ENCODE measurements at places on chromosomes 1 and 21. TPM values are rescaled to one million over a fixed set of nuclear protein-coding genes. Genes with fewer than 3 reads are reported as not detected.

DNA sequence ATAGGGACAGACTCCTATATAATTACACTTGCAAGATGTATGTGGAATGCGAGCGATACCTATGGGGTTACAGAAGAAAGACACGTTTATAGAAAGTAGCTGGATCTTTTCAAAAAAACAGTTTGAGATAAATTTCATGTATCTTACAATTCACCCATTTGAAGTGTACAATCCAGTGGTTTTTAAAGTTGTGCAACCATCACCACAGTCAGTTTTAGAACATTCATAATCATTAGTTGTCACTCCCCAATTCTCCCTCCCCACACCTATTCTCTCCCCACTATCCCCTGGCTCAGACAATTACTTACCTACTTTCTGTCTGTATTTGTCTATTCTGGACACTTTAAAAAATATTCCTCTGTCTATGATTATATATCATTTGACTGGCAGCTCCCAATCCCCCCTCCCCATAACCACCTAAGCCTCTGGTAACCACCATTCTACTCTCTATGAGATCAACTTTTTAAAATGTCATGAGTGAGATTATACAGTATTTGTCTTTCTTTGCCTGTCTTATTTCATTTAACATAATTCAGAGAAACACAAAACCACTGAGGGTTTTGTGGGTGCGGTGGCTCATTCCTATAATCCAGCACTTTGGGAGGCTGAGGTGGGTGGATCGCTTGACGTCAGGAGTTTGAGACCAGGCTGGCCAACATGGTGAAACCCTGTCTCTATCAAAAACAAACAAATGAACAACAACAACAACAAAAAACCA lies 39.1 kb downstream of the MRPS6 start:
- DNase-seq: no peak

The GBP6 gene
- total RNA-seq: not detected

- no peak for DNase-seq
Measured at GRCh38 chr1:219215477-219215876, 41.8 kb downstream of the LYPLAL1 start.

DNA sequence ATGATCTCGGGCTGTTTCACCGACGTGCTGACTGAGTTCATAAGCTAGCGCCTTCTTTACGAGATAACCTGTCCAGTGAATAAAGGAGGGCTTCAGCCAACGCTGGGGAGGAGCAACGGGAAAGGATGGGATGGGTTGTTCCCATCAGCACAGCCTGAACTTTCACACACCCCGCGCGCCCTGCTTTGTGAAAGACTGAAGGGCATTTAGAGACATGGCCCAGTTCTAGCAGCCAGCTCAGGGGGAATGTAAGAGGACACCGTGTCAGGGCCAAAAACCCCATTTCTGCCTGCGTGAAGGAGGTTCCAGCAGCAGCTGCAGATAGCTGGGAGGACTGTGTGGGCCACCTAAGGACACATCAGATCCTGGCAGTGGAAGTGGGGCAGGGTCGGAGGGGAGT lies 255.1 kb upstream of the RAB4A start:
- no peak for DNase-seq

The SH3BGRL3 gene
- total RNA-seq: 52.7 TPM

DNA sequence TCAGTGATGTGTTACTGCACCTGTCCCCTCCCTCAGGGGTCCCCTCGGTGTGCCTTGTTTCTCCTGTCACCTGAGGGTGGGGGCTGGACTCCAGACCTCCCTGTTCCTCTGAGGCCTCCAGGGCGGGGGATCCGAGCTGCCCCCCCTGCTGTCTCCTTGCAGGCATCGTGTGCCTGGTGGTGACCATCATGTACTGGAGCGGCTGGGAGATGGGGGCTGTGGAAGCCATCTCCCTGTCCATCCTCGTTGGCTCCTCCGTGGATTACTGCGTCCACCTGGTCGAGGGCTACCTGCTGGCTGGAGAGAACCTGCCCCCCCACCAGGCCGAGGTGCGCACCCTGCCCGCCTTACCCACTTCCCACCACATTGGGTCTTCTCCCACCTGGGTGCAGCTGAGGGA lies 56.4 kb downstream of the DISP3 start:
- DNase-seq: no peak

DNA sequence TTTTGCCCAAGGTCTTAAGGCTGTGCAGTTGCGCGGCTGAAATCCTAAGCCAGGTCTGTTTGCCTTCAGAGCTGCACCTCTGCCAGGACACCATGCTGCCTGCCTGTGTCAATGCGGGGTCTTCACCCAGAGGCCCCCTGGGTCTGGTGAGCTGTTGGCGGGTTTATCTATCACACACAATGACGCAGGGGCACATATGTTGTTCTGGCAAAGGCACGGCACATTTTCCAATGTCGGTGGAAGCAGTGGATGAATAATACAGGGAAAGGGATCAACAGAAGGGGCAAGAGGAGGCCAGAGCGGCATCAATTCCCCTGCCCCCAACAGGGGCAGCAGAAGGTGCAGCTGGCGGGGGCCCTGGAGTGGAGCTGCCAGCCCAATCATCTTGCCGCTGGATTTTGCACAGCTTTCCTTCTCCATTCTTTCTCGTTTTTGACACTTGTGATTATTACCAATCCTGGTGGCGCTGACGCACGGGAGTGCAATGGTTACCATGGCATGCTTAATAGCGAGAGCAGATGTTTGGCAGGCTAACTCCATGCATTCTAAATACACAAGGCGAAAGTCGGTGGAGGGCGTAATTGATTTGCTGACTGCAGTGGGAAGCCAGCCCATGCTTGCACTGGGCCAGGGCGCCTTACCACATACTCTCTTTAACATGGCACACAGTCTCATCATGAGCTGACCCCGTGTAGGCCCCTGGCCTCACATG lies 45.8 kb upstream of the CYP2J2 start:
- DNase-seq: no peak

The CLDN14 gene
- total RNA-seq: not detected

The GJB5 gene
- total RNA-seq: not detected

DNA sequence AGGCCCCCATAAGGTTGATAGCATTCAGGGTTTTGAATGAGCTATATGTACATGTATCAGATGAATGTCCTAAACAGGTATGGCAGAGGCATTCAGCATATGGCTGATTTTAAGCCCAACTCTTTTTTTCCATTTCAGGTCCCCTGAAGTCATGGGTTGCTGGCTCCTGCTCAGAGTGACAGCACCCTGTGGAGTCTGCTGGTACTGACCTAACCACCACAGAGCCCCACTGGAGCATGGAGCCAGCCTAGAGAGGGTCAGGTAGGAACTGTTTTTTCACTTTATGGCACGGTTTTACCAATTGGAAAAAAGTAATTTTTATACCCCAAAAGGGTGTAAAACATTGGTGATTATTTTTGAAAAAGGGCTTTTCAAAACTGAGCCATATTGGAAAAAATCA lies 82.5 kb upstream of the MPC2 start:
- no peak for DNase-seq

DNA sequence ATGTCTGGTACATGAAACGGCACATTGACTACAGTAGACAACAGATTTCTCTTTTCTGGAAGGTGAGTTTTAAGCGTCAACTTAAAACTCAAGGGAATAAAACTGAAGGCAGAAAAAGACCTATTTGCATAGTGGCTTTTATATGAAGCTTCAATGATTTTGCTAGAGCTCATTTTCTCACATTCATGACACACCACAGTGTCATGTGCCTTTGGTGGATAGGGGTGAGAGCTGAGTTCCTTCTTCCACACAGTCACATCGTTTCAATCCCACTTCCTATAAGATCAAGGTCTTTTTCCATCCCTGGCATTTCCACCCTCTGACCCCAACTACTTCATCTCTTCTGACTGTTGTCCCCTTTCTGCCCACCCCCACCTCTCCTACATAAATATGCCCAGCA lies 31.0 kb downstream of the IL12RB2 start:
- no peak for DNase-seq

DNA sequence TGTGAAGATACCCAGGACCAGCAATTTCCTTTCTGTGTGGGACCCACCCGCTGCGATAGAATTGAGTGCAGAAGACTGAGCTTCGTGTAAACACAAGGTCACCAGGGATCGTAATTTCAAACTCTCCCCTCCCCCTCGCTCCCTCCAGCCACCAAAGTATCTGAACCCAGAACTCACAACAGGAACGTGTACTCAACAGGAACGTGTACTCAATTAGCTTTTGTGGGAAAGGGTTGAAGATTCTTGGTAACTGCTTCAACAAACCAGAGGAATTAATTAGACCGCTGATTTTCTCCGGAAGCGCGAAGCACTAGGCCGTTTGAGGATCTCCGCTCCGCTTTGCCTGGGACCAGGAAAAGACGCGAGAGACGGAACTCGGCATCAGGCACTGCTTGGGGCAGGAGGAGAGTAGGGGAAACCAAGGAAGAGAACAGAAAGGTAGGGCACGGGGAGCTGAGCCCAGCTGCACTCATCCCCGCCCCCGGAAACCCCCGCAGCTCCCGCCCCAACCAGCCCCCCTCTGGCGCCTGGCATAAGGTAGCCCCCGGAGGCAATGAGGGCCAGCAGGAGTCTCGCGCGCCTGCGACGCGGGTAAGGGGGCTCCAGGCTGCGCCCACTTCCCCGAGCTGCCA lies 453 bp downstream of the DRAM2 start:
- no peak for DNase-seq

The DIRAS3 gene
- 3.3 TPM for total RNA-seq

DNA sequence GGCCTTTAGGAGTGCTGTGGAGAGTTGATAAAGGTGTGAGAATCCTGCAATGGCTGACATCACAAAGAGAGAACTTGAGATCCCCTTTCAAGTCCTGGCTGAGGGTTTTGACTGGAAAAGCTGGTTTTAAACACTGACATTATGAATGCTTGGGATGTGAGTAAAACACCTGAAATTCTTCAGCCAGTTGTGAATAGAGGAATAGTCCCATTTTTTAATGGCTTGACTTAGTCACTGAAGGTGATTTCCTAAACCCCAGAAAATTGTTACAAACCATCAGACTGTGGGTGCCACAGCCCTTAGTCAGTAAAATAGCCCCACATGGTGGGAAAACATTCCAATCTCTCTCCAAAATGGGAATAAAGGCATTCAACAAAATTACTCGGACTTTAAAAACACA lies 107.7 kb upstream of the LMO4 start:
- no peak for DNase-seq

The LCE2B gene
- not detected for total RNA-seq

The DCST2 gene
- total RNA-seq: not detected

GRCh38 chr1:233722212-233722979 lies 108.5 kb downstream of the KCNK1 start:
- peak; percentile 53 for DNase-seq

The ZMYND12 gene
- 0.23 TPM for total RNA-seq

- DNase-seq: no peak
Measured at GRCh38 chr21:45887120-45887611, 94.4 kb upstream of the COL6A1 start.

DNA sequence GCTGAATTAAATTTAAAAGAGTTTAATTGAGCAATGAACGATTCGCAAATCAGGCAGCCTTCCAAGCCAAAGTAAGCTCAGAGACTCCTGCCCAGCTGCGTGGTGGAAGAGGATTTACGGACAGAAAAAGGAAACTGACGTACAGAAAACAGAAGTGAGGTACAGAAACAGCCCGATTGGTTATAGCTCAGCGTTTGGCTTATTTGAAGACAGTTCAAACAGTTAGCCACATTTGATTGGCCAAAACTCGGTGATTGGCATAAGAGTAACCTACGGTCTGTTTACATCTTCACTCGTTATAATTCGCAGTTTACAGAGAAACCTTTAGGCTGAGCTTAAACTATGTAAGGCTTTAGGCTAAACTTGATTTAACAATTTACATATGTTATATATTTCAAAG lies 46.9 kb downstream of the CR1L start:
- no peak for DNase-seq

DNA sequence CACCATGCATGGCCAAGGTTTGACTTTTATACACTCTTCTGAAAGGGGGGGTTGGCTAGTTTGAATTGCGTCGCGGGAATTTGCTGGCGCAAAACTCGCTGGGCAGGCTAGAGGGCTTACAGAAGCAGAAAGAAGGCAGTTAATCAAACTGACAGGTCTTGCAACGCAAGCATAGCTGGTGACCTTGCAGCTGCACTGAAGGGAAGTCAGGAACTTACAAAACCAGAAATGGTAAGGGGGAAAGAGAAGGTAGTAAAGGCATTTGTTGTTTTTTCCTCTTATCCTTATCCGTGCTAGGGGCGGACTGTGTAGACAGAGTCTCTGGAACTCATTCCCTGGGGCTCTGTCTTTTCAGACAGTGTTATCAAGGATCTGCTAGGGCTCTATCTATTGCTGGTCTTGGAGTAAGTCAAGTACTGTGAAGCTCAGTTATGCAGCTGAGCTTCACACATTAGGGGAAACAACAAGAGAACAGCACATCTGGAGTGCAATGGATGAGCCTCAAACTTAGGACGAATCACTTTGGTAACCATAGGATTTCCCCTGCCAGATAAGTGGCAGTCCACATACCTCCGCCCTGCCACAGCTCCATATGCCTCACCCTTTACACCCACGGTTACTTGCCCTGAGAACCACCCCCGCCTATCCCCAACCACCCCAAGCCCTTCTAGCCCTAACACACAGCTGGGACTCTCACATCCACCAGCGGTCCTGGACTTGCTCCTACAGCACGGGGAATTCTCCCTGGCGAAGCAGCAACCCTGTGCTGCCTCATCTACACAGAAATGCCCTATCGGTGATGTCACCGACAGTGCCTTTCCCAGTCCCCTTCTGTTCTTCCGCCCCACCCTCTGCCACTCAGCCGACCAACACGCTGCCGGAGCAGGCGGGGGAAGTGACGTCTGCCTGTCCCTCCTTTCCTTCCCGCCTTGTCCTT lies 251.4 kb downstream of the FAM72C start:
- DNase-seq: no peak

DNA sequence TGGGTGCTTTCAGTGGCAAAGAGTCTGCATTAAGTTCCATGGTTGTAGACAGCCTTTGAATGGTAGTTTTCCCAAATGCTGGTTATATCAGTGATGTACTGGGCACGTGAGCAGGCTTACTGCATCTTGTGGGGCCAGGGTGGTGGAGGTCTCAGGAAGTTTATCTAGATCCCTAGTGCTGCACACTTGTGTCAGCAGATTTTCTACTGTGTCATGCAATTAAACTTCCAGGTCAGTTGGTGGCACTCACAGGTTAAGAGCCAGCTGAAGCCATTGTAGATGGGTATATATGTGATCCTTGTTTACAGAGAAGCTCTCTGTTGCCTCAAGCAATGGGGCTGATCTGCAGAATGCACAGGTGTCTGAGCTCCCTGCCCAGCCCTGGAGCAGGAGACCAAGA lies 33.0 kb downstream of the FOXJ3 start:
- DNase-seq: no peak

The CD1B gene
- total RNA-seq: not detected

The PLPPR5 gene
- total RNA-seq: not detected

The GDAP2 gene
- total RNA-seq: 27.1 TPM

DNA sequence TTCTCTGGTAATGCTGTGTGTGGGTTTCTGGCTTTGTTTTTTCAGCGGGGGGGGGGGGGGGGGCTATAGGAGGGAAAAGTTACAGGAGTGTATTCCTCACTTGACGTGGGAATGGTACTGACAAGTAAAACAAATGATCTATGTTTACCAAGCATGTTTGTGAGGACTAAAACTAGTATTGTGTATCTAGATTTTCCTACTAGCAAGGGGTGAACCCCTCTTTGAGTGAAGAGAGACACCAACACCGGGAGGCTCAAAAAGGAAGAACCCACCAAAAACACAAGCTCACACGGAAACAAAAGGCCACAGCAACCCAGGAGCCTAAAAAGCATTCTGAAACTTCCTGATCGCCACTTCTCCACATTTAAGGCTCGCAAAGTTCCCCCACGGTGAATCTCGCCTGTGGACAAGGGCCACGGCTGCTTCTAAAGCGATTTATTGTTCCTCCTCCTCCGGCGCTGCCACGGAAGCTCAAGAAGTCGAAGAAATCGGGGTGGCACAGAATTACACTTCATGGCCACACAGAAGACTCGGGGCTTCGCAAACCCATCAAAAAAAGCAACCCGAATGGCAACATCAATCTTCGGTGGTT lies 703 bp downstream of the PUM1 start:
- DNase-seq: no peak

The FAM229A gene
- 5.9 TPM for total RNA-seq

All from esophagus muscularis mucosa (tissue), 4 donors.